ENCODE measurements at places on chromosomes 13 and 19. TPM values are rescaled to one million over a fixed set of nuclear protein-coding genes. Genes with fewer than 3 reads are reported as not detected.

The SERPINE3 gene
- total RNA-seq: not detected

The TNFSF9 gene
- 3.9 TPM for total RNA-seq

The KLK5 gene
- total RNA-seq: not detected

The TMC4 gene
- total RNA-seq: 1.7 TPM

The KIR3DL3 gene
- total RNA-seq: not detected

The ERICH4 gene
- total RNA-seq: not detected

The MUC16 gene
- 0.23 TPM for total RNA-seq

The FCGBP gene
- total RNA-seq: 0.63 TPM

The NLRP5 gene
- total RNA-seq: 0.03 TPM

The LMTK3 gene
- 5.3 TPM for total RNA-seq

The KRTDAP gene
- not detected for total RNA-seq

The ZIC2 gene
- total RNA-seq: 7.1 TPM

The ZNF559 gene
- 3.6 TPM for total RNA-seq

The ZNF850 gene
- 1.0 TPM for total RNA-seq

The PRTN3 gene
- 0.62 TPM for total RNA-seq

The KANK2 gene
- 38.1 TPM for total RNA-seq

The SLC25A41 gene
- not detected for total RNA-seq

The ELSPBP1 gene
- not detected for total RNA-seq

The KBTBD6 gene
- total RNA-seq: 3.8 TPM

The KANK3 gene
- 5.4 TPM for total RNA-seq

The ATP4B gene
- total RNA-seq: not detected

The PEAK3 gene
- total RNA-seq: 0.05 TPM

The BLOC1S3 gene
- 17.6 TPM for total RNA-seq

The USP12 gene
- total RNA-seq: 19.2 TPM

The ZNF844 gene
- total RNA-seq: not detected

The CLASRP gene
- total RNA-seq: 63.9 TPM

The KLF1 gene
- not detected for total RNA-seq

The S1PR5 gene
- 1.9 TPM for total RNA-seq

The ZAR1L gene
- not detected for total RNA-seq

The ANKLE1 gene
- 0.50 TPM for total RNA-seq

The RASIP1 gene
- 0.54 TPM for total RNA-seq

The NCAN gene
- total RNA-seq: 0.03 TPM

The SLC5A5 gene
- 0.35 TPM for total RNA-seq

The FCER2 gene
- not detected for total RNA-seq

The SIRT6 gene
- total RNA-seq: 37.0 TPM

The DIRAS1 gene
- 3.7 TPM for total RNA-seq

The FXYD3 gene
- total RNA-seq: 0.42 TPM

The LCP1 gene
- 0.26 TPM for total RNA-seq

The ZNF320 gene
- total RNA-seq: not detected

The ZNF17 gene
- 4.9 TPM for total RNA-seq

The LILRB1 gene
- total RNA-seq: not detected

The HOMER3 gene
- 28.6 TPM for total RNA-seq

The NDUFB7 gene
- total RNA-seq: 190 TPM

The PNMA8A gene
- 10.0 TPM for total RNA-seq

The LRFN3 gene
- total RNA-seq: 23.2 TPM

The TEX26 gene
- total RNA-seq: not detected

The FFAR1 gene
- total RNA-seq: not detected

The C1QTNF9B gene
- not detected for total RNA-seq

The SYNE4 gene
- 0.14 TPM for total RNA-seq

The PCDH20 gene
- not detected for total RNA-seq

Data from A549 treated with GW870086 at 1 μM for 4 hours (cell line).